T-helper 9 cell (primary cell): ENCODE measurements at places on chromosomes 16 and 17.

- DNase-seq, result no peak
These were observed 93.5 kb downstream of the PRKCA start for GRCh38 chr17:66395961-66396360.

DNA sequence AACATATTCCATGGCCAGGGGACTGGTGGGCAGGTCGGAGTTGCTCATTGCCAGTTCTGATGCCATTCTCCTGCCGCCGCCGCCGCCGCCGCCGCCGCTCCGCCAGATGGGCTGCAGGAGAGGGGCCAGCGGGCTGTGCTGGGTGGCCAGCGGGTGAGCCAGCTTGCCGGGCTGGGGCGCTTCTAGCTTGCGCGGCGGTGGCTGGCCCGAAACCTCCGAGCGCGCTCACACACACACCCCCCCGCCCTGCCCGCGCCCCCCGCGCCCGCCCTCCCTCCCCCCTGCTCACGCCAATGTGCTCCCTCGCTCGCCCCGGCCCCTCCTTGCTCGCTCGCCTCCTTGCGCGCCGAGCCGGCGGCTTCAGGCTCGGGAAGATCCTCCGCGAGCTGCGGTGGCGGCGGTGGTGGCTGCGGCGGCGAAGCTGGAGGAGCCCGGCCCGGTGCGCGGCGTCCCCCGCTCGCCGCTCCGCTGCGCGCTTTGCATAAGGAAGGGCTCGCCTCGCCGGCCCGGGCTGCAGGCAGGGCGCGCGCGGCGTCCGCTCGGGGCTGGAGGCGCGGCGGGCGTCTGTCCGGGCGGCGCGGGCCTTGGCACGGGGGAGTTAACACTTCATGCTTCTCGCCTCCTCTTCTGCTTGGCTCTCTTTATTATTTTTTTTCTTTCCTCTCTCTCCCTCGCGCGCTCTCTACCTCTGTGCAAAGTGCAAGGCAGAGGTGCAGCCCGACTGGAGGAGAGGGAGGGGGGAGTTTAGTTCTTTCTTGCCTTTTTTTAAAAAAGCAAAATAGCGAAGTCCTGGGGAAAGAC, 500 bp downstream of the MAF start:
- DNase-seq, result peak; percentile 51

- DNase-seq, result no peak
These were observed 18.1 kb downstream of the ADGRG1 start for GRCh38 chr16:57646388-57647039.

DNA sequence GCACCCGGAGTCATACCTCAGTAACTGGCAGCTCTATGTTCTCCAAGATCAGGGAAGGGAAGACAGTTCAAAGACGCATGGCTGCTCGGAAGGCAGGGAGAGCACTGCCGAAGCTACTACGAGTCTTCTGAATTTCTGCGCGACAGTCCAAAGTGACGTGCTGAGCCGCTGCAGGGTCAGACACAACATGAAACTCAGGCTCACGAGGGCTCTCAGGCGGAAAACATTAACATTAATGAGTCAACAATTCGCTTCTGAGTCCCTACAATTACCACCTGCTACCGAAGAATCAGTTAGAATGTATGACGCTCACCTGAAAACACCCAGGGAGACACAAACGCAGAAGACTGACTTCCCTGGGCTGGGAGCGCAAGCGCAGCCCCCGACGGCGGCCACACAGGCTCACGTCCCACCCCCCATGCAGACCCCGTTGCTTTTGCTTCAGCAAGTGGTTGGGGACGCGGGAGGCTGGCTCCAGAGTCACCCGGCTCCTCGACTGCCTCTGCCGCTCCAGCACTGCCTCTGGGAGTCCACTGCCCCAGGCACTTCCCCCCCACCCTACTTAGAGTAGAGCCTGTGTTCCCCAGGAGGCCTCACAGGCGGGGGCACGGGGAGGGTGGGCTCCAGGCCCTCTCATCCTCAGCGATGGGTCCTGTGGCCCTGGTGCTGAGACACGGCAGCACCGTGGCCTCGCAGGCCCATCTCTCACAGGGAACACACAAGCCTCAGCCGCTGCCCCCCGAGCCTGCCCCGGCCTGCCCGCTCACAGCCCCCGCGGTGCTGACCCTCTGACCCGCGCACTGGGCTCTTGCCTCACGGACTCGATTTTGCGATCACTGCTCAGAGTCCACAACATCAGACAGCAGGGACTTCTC, 38.9 kb downstream of the LMF1 start:
- no peak for DNase-seq

GRCh38 chr17:39562976-39563375, 44.7 kb downstream of the NEUROD2 start:
- no peak for DNase-seq

DNA sequence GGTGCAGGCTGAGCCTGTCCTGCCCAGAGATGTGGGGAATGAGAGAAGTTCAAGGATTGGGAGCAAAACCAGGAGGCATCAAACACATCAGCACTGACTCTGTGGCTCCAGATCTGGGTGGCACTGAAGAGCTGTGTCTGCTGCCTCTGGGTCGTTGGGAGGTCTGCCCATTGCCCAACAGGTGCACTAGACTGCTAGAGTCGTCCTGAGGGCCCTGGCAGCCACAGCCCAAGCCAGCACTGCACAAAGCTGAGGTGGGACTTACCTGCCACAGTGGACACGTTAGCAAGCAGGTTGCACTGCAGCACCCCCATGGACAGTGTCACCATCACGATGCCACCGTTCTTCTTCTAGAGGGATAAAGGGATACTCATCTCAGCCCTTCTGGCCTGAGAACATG, 3.3 kb downstream of the DPEP3 start:
- no peak for DNase-seq

GRCh38 chr17:57489321-57489720, 233.0 kb downstream of the MSI2 start:
- DNase-seq, result no peak
